Activated CD4-positive, alpha-beta T cell treated with anti-CD3 and anti-CD28 coated beads, Interleukin-2, amount 50 U/mL, for 24 hours (primary cell): ENCODE measurements at places on chromosomes 6 and 20.
A peak's percentile ranks its signal among the peaks of the same experiment; 100 is the strongest.

DNA sequence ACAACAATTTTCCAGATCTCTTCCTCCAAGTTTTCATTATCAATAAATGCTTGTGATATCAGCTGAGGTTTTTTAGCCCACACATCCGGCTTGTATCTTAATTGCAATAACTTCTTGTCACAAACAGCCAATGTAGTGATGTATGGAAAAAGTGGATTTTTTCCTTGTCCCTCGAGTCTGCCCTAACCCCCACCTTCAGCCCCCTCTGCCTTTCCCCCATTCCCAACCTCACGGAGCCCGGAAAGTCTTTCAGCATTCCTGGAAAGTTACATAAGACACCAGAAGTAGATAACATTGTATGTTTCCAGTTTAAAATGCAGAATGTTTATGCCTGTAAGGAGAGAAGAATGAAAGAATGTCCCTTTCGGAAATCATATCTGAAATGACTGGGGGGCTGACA lies 179.2 kb upstream of the PHACTR1 start:
- DNase-seq = no peak

GRCh38 chr6:5701174-5701573 lies 305.6 kb downstream of the NRN1 start:
- no peak for DNase-seq

DNA sequence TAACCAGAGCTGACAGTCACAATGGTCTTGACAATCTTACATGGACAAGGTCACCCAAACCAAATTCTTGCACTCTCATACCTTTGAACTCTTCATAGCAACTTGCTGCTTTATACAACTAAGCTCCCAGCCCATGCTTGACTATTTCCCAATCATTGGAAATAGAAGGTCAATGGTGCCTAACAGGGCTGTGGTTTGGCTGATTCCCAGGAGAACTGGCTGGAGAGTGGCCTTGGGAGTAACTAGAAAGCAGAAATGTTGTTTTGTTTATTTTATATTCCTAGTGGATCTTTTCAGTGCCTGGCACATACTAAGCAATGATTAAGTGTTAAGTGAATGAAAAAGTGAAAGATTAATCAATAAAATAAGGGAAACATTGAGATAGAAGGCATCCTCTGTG lies 3.0 kb downstream of the SPINT4 start:
- no peak for DNase-seq

GRCh38 chr6:125174626-125175025 lies 21.1 kb downstream of the TPD52L1 start:
- DNase-seq = no peak

DNA sequence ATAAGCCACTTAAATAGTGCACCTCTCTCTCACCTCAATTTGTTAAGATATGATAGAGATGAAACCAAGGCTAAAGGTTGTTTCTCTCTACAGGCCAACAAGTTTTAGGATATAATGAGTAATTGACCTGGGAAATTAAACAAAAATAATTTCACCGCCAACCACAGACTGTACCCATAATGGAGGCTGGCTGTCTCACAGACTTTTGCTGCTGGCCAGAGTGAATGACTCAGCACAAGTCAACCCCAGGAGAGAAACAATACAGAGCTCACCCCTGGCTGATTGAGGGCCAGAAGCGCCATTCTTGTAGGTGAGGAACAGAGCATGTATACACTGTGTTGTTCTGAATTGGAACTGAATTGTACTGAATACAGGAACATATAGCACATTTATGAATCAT lies 99.9 kb downstream of the CAP2 start:
- no peak for DNase-seq

DNA sequence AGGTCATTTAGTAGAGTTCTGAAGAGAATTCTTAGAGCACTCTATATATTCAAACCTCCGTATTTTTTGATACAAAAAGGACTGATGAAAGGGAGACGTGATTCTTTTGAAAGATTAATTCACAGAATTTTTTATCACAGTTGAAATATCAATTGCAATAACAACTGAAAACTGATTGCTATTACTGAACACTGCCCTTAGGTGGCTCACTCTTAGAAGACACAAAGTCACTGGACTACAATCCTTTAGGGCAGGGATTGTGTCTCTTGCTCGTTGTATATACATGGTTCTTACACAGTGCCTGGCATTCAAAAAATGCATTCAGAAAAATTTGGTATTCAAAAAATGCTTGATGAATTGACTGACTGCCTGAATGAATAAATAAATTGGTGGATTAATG lies 17.1 kb upstream of the CALHM6 start:
- DNase-seq = no peak

GRCh38 chr6:32447932-32448331 lies 8.2 kb downstream of the HLA-DRA start:
- no peak for DNase-seq

DNA sequence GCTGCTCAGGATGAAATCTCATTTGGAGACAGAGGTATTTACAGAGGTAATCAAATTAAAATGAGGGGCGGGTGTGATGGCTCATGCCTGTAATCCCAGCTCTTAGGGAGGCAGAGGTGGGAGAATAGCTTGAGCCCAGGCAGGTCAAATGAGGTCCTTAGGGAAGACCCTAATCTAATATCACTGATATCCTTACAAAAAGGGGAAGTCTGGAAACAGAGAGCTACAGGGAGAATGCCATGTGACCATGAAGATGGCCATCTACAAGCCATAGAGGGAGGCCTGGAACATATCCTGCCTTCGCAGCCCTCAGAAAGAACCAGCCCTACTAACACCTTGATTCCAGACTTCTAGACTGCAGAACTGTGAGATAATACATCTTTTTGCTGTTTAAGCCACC lies 8.3 kb downstream of the MTCL3 start:
- no peak for DNase-seq

GRCh38 chr20:62405108-62405980 lies 1.7 kb downstream of the CABLES2 start:
- no peak for DNase-seq

DNA sequence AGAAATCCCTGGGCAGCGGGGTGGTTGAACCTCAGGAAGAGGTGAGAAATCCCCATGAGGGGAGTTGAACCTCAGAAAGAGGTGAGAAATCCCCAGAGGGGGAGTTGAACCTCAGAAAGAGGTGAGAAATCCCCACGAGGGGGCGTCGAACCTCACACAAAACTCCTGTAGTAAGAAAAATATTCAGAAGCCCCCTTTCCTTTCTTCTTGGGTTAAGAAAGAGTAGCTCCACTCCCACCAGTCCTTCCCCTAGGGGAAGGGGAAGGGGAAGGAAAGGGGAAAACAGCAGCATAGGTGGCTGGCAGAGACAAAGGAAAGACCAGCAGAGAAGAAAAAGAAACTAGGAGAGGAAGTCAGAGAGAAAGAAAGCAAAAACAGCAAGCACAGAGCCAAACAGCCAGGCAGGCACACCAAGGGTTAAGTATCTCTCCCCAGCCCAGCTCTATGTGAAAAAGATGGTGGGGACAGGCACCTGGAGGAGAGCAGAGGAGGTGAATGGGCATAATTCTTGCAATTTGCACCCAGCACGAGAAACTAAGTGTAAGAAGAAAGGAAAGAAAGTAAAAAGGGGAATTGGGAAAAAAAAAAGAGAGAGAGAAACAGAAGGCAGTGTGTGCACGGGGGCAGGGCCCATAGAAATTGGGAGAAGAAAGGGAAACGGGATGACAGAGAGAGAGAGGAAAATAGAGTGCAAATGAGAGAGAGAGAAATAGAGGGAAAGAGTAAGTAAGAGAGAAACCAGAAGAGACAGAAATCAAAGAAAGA lies 88.2 kb downstream of the PLG start:
- no peak for DNase-seq

DNA sequence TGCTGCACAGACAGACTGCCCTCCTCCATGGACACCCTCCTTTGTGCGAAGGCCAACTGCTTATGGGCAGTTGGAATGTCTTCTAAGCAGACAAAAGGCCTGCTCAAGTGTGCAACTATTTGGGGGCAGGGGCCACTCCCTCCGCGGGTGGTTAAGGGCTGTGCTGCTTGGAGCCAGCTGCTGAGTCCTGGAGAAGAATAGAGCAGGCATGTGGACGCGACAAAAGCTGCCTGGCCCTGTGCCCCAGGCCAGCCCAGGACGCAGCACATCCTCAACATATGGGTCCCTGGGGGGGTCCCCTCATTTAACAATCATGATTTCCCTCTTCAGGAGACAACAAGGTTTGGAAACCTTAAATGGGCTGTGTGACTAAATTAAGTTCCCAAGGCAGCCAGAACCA lies 45.5 kb upstream of the ENTPD6 start:
- no peak for DNase-seq

GRCh38 chr20:380763-381580 lies 412 bp downstream of the TRIB3 start:
- peak; percentile 52 for DNase-seq

GRCh38 chr6:29524444-29525310 lies 34.9 kb downstream of the UBD start:
- no peak for DNase-seq

GRCh38 chr6:73204252-73204651 lies 21.0 kb downstream of the KHDC1L start:
- no peak for DNase-seq
